ENCODE measurements at places on chromosomes 5 and 9.

GRCh38 chr5:80127116-80127552 lies 92.0 kb downstream of the THBS4 start:
- peak; percentile 11 for DNase-seq

DNA sequence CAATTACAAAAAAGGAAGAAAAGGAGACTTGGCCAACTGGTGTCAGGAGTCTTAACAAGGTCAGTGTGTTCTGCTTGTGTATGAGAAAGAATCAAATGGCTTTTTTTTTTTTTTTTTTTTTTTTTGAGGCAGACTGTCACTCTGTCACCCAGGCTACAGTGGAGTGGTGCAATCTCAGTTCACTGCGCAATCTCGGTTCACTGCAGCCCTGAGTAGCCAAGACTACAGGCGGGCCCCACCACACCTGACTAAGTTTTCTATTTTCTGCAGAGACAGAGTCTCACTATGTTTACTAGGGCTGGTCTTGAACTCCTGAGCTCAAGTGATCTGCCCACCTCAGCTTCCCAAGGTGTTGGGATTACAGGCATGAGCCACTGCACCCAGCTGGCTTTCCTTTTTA lies 3.1 kb upstream of the IL7R start:
- DNase-seq = no peak

DNA sequence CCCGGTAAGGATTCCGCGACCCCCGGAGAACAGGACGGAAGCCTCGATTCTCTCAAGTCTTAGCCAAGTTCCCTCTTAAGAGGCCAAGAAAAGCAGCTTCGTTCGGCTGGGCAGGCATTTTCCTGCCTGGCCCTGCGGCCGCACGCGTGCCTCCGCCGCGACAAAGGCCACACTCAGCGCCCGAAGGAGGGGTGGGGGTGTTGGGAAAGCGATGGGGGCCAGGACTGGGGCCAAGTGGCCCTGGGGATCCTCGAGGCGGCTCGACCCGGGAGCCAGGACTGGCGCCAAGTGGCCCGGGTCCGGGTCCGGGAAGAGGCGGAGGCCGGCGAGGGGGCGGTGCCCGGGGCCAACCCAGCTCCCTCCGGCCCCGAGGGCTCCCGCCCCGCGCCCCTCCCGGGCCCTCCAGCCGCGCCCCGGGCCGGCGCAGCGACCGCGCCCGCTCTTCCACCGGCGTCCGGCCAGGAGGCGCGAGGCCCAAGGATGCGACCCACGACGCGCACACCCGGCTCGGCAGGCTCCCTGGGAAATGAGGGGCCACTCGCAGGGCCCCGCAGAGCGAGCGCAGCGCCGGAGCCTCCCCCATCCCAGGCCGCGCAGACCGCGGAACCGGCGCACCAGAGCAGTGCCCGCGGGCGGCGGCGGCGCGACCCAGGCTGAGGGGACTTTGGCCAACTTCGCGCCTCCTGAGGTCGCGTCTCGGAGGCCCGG lies 756 bp downstream of the VAV2 start:
- DNase-seq = peak; percentile 6

DNA sequence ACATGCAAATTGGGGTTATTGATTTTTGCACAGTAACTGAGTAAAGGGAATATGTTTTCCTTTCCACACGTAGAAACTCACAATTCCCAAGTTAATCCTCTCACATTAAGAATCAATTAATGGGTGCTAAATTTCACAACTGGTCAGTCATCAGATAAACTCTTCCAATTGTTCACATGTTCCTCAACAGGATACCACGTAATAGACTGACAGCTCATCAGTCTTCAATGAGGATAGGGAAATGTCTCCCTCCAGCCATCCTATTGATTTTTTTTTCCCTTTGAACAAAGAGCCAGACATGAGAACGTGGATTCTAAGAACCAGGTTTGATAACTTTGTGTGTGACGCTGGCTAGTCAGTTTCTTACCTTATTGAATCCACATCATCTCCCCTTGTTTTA lies 768 bp upstream of the CER1 start:
- DNase-seq = no peak

DNA sequence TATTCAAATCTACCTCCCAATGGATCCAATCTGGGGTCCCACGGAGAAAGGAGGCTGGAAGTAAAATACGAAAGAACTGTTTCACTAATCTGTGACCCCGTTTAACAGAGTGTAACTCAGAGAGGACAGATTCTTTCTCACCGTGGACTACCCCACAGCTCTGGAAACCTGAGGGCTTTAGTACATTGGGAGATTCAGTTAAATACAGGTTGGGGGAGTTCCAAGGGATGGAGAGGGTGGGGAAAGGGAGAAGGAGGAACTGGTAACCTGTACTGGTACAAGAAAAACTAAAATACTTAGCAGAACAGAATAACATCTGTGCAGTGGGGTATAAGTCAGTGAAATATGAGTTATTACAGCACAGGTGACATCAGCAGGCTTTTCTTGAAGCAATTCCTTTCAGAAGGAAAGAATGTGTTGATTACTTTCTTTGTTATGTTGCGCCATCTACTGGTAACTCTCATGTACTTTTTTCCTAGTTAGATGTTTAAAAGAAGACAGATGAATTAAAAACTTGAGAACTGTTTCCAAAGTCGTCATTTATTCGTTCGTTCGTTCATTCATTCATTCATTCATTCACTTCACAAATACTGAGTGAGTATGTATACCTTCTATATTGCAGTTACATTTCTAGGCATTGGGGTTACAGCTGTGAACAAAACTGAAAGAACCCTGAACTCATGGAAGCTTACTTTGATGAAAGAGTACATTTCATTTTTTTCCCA lies 30.0 kb upstream of the STOM start:
- peak; percentile 84 for DNase-seq

- no peak for DNase-seq
Observed at GRCh38 chr5:424301-425110, 18.5 kb upstream of the EXOC3 start.

DNA sequence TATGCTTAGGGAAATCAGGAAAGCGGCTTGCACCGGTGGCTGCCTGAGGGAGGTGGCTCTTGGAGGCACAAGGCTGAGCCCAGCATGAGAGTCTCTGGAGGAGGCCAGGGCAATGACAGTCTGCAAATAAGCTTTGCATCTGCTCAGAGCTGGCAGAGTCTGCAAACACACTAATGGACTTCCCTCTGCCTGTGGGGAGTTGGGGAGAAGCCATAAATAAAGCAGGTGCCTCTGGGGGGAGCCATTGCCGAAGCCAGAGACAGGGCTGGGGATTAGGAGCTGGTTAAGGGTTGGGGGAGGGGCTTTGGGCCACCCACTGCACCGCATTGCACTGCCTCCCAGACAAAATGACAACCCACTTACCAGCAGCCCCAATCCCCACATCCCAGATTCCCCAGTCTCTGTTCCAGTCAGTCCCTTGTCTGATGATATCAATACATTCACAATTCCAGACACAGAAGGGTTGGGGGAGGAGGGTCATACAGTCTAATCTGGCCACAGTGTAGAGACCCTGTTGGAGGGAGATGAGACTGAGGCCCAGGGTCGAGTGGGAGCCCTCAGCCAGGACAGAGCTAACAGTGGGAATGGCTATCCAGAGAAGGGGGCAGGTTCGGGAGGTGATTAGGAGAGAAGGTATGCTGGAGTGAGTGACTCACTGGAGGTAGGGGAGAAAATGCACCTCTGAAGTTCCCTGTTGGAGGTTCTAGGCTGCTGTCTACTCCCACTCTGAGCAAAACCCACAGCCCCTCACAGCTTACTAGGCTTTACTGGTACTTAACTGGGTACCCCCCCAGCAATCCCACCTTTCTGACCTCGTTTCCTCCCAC lies 53.7 kb downstream of the PAX5 start:
- no peak for DNase-seq

Measured in fibroblast of skin of scalp (primary cell).